ENCODE measurements at places on chromosomes 3 and 15. TPM values are rescaled to one million over a fixed set of nuclear protein-coding genes. Genes with fewer than 3 reads are reported as not detected.
A peak's percentile ranks its signal among the peaks of the same experiment; 100 is the strongest.

Gene PATL2
- total RNA-seq, result not detected

DNA sequence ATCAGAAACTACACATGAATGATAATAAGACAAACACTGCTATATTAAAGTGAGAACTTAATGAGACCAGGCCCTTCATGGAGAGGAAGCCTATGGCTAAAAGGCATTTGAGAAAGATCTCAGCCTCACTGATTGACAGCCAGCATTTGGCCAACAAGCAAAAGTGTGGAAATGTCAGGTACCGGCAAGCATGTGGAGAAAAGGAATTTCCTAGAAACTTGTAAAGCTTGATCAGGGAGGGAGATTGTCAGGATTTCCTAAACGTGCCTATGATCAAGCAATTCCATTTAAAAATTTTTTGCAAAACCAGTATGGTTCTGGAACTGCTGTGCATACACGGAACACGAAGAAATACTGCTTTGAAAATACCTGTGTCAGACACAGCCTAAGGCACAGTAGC, 220.3 kb upstream of the ATP10A start:
- DNase-seq, result no peak

- no peak for DNase-seq
These were observed 117.4 kb upstream of the ADAMTS9 start for GRCh38 chr3:64805248-64805647.

- no peak for DNase-seq
These were observed 1517.1 kb downstream of the SI start for GRCh38 chr3:163561151-163561550.

DNA sequence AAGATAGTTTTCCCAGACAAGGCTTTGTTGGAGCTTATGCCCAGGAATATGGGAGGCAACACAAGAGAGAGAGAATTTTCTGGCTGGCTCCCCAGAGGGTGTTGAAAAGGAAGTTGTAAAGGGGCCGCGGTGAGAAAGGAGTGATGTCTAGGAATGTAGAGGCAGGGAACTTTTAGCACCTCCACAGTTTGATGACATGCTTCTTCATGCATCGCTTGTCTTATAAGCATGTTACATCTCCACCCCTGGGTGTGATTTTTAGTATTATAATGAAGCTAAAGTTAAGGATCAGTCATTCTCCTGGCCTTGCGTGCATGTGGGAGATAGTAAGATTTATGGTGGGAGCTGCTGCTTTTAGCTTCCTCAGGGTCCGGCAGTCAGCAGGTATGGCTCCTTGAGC, 32.8 kb upstream of the TF start:
- DNase-seq, result no peak

Gene SGO1
- total RNA-seq, result 5.1 TPM

- DNase-seq, result peak; percentile 84
These were observed 5.3 kb upstream of the SPESP1 start for GRCh38 chr15:68924866-68925560.

DNA sequence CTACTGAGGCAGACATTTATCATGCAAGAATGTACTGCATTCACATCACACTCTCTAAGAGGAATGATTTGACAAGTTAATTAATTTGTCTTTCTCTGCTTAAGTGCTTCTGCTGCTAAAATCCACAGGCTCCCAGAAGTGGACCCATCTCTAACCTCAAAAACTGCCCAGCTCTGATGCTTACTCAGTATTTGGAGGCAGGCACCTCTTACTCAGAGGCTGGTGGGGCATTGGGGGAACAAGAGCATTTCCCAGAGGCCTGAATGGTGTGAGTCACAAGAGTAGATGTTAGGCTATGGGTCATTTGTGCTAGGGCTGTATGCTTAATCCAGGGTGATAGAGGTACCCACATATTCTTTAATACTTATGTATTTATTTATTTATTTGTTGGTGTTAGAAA, 34.4 kb upstream of the HCN4 start:
- no peak for DNase-seq

DNA sequence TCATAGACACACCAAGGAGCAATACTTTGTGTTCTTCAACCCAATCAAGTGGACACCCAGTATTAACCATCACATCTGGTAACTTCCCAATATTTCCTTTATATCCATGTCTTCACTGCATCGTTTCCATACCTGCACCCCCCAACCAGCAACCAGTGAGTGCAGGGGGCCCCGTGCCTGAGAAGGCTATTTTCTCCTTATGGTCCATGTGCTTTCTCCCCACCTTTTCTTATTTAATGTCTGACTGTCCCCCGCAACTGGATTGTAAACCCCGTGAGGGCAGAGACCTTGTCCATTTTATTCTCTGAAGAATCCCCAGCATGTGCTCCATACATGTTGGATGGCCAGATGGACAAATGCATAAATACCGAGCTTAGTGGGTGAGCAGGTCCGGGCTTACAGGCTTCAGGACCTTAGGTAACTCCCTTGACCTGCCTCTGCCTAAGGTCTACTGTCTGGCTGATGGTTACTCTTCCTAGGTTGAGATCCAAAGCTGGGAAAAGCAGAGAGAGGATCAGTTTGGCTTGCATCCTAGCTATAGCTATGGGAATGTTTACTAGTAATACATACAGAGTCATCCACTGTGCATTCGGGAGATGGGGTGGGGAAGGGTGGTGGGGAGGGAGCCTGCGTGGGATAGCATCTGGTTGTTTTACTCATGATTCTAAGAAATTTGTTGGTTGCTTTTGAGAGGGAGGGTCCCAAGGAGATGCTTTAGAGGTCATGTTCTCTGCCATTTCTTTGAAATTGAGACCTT, 41.5 kb downstream of the PXYLP1 start:
- DNase-seq, result no peak

DNA sequence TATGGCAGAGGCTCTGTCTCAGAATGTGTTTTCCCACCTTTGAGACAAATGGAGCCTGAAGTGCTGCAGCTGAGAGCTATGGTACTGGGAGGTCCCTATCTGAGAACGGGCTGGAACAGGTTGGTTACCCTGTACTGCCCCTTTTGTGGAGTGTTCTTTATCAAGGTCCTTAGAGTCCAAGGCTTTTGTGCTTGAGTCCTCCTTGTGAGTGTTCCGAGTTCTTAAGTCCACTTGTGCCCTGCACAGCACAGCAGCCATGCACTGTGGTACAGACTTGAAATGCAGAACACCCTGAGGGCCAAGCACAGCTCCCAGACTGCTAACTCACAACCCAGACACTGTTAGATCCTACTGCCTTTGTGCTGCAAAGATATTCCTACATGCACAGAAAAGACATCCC, 67.8 kb downstream of the ARHGAP31 start:
- no peak for DNase-seq

Gene UPK1B
- not detected for total RNA-seq

Gene PLS1
- 40.3 TPM for total RNA-seq

GRCh38 chr3:100073714-100074307, 40.5 kb downstream of the FILIP1L start:
- DNase-seq, result no peak

Gene POTEB2
- not detected for total RNA-seq

- DNase-seq, result no peak
These were observed 8.1 kb upstream of the SPG21 start for GRCh38 chr15:64997745-64998375.

Gene GNAT1
- total RNA-seq, result not detected

Gene STX19
- 1.3 TPM for total RNA-seq

GRCh38 chr3:163368168-163368567, 1710.1 kb downstream of the SI start:
- DNase-seq, result no peak

DNA sequence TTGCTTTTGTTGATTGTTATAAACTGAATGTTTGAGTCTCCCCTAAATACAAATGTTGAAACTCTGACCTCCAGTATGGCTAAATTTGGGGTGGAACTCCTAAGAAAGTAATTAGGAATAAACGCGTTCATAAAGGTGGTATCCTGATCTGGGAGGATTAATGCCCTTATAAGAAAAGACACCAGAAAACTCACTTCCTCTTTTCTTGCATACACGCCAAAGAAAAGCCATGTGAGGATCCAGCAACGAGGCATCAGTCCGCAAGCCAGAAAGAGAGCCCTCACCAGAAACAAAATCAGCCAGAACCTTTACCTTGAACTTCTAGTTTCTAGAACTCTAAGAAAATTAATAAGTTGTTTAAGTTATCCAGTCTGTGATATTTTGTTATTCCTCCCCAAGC, 37.4 kb upstream of the AZI2 start:
- DNase-seq, result no peak

Gene SLC12A6
- total RNA-seq, result 5.4 TPM

GRCh38 chr3:177493091-177493490, 295.8 kb upstream of the TBL1XR1 start:
- no peak for DNase-seq

DNA sequence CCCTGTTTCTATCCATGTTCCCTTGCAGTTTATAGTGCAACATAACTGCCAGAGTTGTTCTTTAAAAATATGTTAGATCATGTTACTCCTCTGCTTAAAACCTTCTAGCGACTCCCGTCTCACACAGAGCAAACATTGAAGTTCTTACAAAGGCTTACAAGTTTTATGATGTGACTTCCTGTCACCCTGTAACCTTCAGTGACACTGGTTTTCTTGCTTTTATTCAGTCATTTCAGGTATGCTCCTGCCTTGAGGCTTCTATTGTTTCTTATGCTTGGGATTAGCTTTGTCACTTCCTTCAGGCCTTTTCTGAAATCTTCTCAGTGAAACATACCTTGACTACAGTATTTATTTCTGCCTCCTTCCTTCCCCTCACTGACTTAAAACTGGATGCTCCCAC, 252.1 kb downstream of the DOCK3 start:
- DNase-seq, result no peak

- peak; percentile 48 for DNase-seq
These were observed 399 bp downstream of the MYO9A start for GRCh38 chr15:72117486-72118016.

Gene IGSF11
- not detected for total RNA-seq

GRCh38 chr15:41494190-41494921, 682 bp downstream of the ITPKA start:
- DNase-seq, result peak; percentile 59

GRCh38 chr3:107959550-107960154, 131.2 kb downstream of the CD47 start:
- DNase-seq, result no peak

DNA sequence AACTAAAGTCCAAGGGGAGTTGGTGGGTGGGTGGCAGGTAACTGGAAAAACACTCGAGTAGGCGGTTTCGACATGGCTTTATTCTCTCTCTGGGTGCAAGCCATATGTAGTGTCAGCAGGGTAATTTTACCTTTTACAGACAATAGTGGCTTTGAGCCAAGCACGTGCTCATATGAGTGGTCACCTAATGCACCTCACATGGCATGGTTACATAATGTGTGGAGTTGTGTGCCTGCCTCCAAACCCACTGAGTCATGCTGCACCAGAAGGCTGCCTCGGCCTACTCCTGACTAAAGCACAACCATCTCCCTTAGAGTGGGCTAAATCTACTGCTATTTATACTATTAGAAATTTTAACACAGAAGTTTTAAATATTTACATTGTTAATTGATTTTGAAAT, 16.5 kb downstream of the CCRL2 start:
- DNase-seq, result no peak

DNA sequence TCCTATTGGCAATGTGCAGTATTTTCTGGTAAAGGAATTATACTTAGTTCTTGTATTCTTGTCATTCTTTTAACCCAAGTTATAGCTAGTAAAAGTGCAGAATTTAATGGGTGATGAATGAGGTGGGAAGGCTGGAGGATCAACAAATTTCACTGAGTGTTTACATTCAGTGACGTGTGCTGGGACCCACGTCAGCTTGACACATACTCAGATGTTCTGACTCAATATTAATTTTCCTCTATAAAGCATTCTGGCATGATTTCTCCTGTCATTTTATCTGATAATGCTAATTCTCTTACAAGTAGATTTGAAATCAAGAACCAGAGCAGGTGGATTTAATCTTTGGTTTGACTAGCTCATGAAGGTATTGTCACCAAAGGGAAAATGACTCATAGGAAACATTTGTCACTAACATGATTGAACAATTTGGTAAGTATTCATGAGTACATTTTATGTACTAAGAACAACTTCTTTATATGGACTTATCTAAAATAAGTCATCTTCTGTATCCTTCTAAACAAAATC, 71.0 kb upstream of the SYNPR start:
- DNase-seq, result no peak

Gene RNU5B-1
- not detected for total RNA-seq

Gene NDUFAF3
- 271 TPM for total RNA-seq

GRCh38 chr15:78070049-78070700, 7.3 kb downstream of the TBC1D2B start:
- DNase-seq, result no peak

GRCh38 chr3:181726351-181727330, 14.9 kb downstream of the SOX2 start:
- no peak for DNase-seq

DNA sequence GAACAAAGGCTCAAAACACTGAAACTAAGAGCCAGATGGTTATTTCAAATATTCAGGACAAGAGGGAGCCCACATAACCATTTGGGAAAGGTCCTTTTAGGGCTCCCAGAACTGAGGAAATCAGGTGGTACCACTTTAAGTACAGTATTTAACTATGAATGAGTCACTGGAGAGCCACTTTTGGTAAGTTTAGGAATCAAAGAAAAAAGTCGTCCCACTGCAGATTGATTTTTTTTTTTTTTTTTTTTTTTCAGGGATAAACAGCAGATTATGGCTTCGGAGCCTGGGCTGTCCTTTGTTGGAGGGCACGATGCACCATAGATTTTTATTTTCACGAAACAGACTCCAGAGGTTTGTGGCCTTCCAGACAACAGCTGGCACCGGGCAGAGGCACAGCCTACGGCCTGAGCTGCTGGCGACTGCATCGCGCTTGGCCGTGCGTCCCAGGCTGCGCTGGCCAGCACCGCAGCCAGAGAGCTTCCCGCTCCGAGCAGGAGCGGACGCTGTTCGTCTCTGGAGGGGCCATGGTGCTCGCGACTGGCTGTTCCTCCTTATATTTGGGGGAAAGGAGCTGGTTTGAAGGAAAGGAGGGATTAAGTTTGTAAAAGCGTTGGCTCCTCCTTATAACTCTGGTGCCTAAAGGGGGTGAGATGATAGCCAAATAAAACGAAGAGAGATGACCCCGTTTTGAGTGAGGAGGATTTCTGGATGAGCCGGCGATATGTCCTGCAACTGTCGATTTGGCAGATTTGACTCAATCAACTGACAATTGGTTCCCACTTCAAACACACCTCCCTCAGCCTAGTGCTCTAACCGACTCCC, 152.9 kb upstream of the GOLIM4 start:
- DNase-seq, result no peak

Gene NLGN1
- not detected for total RNA-seq

GRCh38 chr15:30042556-30042955, 40.2 kb upstream of the GOLGA8J start:
- DNase-seq, result no peak

GRCh38 chr3:60610441-60611112, 640.7 kb downstream of the FHIT start:
- no peak for DNase-seq

- DNase-seq, result no peak
These were observed 3.2 kb upstream of the SENP2 start for GRCh38 chr3:185582871-185583270.

- DNase-seq, result no peak
These were observed 349.9 kb downstream of the ZBBX start for GRCh38 chr3:167030082-167030725.

Gene VIPR1
- total RNA-seq, result 60.4 TPM

Measured in HT-29 (cell line).